Skin of body (tissue), 3 donors: ENCODE measurements at places on chromosomes 16 and 17. TPM values are rescaled to one million over a fixed set of nuclear protein-coding genes. Genes with fewer than 3 reads are reported as not detected.

NPTX1 gene
- total RNA-seq, result 0.30 TPM

MYOCD gene
- 1.9 TPM for total RNA-seq

POLR3K gene
- total RNA-seq, result 3.7 TPM

ITGB3 gene
- 11.6 TPM for total RNA-seq

MRC2 gene
- 147 TPM for total RNA-seq

KCNJ2 gene
- 7.9 TPM for total RNA-seq

VMO1 gene
- total RNA-seq, result 1.6 TPM

SETD6 gene
- total RNA-seq, result 14.6 TPM

TOB1 gene
- total RNA-seq, result 46.7 TPM

GCGR gene
- total RNA-seq, result not detected

RGS11 gene
- 2.4 TPM for total RNA-seq

ITGAL gene
- 6.1 TPM for total RNA-seq

RAB37 gene
- 0.69 TPM for total RNA-seq

CNTNAP1 gene
- 8.3 TPM for total RNA-seq

COASY gene
- total RNA-seq, result 14.6 TPM

OR1A1 gene
- total RNA-seq, result not detected

KRT40 gene
- total RNA-seq, result 7.7 TPM

CMTM1 gene
- 2.0 TPM for total RNA-seq

PIRT gene
- total RNA-seq, result 0.20 TPM

MYH1 gene
- total RNA-seq, result 3.2 TPM

LGALS9B gene
- 1.2 TPM for total RNA-seq
